ENCODE measurements at places on chromosomes 16 and 17.

GRCh38 chr16:75342308-75342811 is 90.9 kb upstream of the BCAR1 start:
- no peak for DNase-seq

DNA sequence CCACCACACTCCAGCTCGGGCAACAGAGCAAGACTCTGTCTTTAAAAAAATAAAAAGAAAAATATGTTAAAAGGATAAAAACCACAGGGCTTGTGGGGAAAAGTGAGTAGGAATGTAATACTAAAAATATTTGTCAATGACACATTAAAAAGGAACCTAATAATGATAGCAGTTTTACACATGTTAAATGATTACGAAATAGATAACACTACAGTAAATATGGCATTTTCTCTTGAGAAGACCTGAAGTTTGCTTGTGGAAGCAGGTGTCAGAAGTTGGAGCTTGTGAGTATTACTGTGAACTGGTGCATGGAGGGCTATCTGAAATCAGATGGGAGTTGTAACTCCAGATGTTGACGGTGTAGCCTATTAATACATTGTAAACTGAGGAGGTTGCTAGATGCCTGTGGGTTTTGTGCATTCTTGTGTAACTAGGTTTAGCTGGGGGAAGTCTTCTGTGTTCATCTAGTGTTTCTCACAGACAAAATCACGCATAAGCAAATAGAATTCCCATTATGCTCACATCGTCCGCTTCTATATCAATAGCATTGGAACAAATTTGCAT is 44.2 kb upstream of the CLEC18A start:
- no peak for DNase-seq

- DNase-seq: no peak
Observed at GRCh38 chr16:9138021-9138680, 46.7 kb downstream of the HAPSTR1 start.

DNA sequence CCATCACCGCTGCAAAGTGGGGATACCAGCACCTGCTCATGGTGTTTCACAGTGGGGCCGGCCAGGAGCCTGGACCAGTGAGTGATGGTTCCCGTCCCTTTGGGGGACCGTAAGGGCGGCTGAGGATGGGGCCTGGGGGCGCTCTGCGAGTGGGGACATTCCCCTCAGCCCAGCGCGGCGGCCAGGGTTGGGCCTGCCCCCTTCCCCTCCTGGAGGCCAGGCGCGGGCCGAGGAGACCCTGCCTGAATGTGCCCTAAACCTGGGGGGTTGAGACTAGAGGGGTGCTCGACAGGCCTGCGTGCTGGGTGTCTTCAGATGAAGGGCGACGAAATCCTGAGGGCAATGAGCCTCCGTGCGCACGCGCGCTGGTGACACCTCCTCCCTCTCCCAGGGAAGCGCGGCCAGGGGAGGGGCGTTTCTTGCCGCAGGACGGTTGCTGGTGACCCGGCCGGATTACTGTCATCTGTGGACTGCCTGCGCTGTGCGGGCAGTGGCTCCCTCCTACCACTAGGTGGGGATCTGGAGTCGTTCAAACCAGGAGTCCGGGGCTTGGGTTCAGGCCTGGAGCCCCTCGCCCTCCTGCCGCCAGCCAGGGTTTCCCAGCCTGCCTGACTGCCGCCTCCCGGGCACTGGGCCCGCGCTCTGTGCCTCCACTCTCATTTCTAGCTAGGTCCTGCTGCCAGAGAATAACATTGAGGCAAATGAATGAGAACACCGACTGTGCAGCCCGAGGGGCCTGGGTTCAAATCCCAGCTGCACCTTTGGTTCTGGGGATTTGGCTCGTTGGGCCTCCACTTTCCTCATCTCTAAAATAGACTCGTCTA is 17.1 kb downstream of the TBX2 start:
- peak; percentile 55 for DNase-seq

- DNase-seq: no peak
Observed at GRCh38 chr17:80724775-80725266, 180.2 kb downstream of the RPTOR start.

DNA sequence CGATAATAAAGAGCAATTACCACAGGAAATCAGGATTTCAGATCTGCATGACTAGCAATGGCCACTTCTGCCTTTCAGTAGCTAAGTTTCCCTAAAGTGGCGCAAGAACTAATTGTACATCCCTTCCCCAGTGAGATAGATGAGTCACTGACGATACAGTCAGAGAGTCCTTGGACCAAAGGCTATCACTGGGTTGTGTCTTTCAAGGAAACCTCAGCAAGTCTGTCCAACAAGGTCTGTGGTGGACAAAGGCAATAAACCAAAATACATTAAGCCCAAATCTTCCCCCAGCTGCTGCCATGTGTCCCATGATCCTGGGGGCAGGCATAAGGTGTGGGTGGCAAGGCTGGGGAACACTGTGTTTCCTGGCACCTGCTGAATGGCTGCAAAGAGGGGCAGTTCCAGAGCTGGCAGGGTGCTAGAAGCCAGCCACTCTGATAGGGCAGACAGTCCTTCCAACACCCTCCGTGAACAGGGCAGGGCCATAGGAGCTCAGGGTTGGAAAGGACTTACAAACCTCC is 20.5 kb upstream of the MTMR4 start:
- DNase-seq: peak; percentile 24

DNA sequence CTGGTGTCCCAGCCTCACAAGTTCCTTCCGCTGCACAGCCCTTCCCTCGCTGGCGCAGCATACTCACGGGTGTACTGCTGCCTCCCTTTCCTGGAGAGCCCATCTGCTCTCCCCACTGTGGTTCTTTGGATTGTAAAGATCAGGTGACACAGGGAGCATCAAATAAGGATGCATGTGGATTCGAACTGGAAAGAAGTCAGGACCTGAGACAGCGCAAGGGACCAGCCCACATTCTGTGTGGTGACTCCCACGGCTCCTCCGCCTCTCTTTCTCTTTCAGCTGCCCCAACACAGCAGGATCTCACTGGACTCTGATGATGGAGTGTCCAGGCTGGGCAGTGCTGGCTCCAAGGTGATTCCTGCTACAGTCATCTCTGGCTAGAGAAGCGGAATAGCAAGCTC is 8.1 kb downstream of the LDAF1 start:
- no peak for DNase-seq

DNA sequence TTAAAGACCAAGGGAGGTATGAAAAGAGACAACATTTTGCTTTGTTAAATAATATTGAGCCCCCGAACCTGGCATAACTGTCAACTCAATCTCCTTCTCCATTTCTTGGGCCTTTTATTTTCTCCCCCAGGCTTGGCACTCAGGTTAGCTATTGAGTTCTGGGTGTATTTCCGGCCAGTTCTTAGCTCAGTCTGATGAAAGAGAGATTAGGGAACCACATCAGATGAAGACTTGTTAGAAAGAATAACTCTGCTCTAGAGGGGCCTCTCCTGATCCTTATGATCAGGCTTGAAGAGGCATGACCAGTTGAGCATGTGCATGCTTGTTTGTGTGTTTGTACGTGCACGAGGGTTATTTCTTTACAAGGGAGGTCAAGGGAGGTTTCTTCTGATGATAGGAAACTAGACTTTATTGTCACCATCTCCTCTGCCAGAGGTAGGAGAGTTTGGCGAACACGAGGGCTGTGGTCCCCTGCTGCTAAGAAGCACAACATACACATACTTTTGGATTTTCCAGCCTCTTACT is 29.2 kb upstream of the HS3ST2 start:
- no peak for DNase-seq
